ENCODE measurements at places on chromosomes 12 and 14.

- DNase-seq, result no peak
These were observed 35.1 kb downstream of the WASHC3 start for GRCh38 chr12:102026728-102027127.

DNA sequence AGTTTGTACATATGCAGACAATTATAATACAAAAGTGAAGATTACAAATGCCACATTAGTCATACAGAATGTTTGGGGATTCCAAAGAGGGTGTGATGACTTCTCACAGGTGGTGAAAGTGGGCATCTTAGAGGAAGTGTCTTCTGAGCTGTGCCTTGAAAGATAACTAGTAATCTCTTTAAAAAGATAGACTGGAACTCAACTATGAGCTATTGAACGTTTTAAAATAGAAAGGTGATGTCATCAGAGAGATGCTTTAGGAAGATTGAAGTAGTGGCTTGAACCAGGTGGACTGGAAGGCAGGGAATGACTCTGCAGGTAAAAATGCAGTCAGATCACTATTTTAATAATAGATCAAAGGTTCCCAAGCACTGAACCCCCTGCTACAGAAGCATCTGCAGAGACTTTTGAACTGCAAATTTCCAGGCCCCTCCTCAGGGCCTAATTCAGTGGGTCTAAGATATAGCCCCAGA lies 50.3 kb downstream of the SYT1 start:
- no peak for DNase-seq

DNA sequence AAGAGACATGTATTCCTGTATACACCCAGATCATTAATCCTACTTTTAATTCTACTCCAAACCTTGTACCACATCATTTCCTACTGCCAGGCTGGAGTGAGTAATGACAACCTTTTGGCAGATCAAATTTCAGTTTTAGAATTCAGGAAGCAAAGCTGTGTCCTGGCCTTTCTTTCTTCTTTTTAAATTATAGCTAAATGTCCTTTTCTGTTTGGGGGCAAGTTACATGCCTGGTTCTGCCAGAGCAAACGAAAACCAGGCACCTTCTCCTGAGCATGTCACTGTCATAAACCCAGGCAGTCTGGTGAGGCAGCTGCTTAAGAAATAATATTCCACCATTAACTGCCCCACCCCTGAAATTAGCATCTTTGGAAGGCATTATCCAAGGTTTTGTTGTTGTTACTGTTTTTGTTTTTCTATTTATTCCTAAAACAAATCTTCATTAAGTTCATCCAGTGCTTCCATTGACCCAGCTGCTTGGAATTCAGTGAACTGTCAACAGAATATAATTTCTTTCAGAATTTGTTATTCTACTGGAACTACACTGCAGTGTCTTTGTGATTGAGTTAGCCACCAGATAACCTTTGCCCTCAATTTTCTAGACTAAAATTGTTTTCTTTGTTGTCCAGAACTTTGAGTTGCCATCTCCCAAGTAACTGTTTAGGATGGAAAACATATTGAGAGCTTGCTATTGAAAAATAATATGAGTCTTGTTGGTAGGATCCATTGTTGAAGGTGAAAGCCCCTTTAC lies 33.2 kb downstream of the SAMD4A start:
- DNase-seq, result no peak

GRCh38 chr14:51998348-51998747 lies 9.0 kb downstream of the RTRAF start:
- DNase-seq, result no peak

All from inflammatory macrophage (primary cell).